Suppressor macrophage treated with lipopolysaccharide for 1 hour (primary cell): ENCODE measurements at places on chromosomes 7 and 10.

- peak; percentile 99 for DNase-seq
Observed at GRCh38 chr10:78756604-78757343, 312.0 kb upstream of the ZMIZ1 start.

GRCh38 chr10:7179536-7179935, 231.3 kb downstream of the SFMBT2 start:
- DNase-seq = no peak

DNA sequence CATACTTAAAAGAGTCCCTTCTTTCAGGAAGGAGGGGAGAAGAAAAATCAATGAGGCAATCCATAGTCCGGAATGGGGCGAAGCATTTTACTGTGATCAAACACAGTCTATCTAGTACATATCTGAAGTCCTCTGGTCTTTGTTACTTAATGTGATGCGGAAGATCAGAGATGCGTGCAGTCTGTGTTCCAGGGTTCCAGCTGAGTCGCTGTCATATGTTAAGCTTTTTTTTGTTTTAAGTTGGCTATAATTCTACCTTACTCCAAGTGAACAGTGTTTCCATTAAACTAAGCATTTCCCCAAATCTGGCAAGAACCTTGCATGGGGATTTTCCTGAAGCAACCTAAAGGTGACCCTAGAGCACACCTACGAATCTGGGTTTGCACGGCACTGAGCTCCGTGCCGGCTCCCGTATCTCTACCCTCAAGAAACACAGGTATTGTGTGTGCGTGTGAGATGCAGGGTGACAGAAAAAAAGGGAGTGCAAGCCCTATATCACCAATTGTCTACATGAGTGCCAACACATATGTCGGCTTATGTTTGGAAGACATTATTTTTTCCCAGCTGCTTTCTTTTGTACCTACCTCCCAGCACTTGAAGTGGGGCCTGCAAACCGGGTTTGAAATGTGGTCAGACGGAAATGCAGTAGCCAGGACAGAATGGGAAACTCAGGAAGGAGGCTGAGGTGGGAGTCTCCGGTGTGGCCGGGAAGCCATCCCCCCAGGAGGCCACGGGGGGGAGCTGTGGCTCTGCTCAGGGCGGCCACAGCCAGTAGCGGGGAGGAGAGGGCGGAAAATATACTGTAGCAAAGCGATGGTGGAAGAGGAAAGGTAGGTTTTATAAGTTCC, 435.8 kb upstream of the MGMT start:
- peak; percentile 53 for DNase-seq

DNA sequence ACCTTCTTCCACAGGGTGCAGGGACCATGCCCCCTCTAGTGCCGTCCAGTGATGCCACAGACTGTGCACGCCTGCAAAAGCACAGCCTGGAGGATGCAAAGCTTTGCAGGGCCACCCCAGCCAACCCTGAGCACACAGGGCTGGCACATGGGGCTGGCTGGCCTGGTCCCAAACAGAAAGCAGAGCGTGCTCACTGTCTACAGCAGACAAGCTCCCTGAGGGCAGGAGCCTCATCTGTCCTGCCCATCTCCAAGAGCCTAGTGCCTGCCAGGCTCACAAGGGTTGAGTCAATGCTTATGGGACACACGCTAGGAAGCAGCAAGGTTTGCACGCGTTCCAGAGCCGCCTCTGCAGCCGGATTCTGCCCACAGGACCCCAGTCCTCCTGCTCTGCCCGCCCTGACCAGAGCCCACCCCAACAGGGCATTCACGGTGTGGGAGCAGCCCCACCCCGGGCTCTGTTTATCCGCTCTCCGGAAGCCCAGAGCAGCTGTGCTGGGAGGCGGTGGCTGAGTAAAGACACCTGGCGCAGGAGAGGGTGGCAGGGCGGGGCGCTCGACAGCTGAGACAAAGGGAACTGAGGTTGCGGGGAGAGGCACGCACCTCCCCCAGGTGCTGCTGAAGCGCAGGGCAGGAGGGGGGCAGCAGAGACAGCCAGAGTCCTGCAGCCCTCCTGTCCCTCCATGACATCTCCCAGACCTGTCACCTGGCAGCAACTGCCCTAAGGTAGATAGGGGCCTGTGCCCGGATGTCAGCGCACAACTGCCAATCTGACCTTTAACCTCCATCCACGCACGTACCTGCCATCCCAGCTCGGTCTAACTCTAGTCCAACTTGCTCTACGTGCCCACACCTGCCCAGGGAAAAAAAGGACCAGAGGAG, 4.3 kb downstream of the KCNH2 start:
- no peak for DNase-seq

DNA sequence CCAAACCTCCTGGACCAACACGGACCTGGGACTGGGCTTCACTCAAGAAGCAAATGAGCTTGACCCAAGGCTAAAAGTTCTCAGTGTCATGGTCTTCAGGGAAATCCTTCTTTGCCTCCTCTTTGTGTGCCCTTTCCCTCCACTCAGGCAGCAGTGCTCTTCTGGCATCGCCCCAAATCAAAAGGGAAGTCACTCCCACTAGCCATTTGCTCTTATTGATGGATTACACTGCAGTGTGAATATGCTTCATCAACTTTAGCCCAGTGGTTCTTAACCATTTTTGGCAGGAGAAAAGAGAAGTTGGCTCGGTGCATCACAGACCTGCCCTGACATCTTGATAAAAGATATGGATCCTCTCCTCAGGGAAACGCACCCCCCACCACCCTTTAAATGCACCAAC, 19.2 kb upstream of the IKZF1 start:
- DNase-seq = peak; percentile 64

DNA sequence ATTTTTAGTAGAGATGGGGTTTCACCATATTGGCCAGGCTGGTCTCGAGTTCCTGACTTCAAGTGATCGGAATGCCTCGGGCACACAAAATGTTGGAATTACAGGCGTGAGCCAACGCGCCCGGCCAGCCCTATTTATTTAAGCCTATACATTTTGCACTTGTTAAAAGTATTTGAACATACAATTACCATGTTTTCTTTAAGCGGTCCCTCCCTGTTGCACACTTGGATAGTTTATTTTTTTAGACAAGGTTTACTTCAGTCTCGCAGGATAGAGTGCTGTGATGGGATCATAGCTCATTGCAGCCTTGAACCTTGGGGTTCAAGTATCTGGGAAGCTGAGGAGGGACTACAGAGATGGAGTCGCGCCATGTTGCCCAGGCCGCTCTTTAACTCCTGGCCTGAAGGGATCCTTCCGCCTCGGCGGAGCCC, 35.7 kb upstream of the SRRM3 start:
- no peak for DNase-seq

GRCh38 chr10:67612577-67613537, 83.1 kb downstream of the CTNNA3 start:
- no peak for DNase-seq

GRCh38 chr7:150428671-150429451, 21.6 kb upstream of the GIMAP8 start:
- DNase-seq = peak; percentile 92

GRCh38 chr10:21318540-21319167, 206.8 kb downstream of the SKIDA1 start:
- no peak for DNase-seq

GRCh38 chr7:139034855-139035585, 822 bp downstream of the ZC3HAV1L start:
- no peak for DNase-seq
